Omental fat pad (tissue), 4 donors: ENCODE measurements at places on chromosomes 2 and 18. TPM values are rescaled to one million over a fixed set of nuclear protein-coding genes. Genes with fewer than 3 reads are reported as not detected.
A peak's percentile ranks its signal among the peaks of the same experiment; 100 is the strongest.

DNA sequence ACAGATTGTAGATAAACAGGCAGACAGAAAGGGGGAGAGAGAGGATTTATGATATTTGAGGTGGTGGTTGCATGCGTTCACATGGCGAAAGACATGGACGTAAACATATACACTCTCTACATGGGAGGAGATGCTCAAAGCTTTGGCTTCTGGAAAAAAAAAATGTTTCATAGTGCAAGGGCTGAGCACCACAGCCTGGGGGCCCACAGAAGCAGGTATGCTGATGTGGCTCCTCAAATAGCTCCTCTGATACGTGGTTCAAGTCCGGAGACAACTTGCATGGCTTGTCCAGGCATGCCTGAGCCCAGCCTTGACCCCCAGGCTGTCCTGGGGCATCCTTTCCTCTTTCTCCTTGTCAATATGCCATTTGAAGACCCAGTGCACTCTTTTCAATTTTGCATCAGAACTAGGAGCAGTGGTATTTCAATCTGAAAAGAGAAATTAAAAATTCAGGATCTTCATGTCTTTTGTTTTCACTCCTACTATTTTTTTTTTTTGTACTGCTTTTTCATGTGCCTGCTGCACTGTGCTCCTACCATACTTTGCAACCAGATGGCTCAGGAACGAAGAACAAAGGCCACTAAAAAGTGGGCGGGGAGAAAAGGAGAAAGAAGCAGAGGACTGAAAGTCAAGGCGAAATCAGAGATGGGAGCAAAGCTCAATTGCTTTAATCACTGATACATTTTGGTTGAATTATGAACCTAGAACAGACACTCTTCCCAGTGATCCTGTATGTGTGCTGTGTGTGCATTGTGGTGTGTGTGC is 495.7 kb upstream of the TCF4 start:
- no peak for DNase-seq

DNA sequence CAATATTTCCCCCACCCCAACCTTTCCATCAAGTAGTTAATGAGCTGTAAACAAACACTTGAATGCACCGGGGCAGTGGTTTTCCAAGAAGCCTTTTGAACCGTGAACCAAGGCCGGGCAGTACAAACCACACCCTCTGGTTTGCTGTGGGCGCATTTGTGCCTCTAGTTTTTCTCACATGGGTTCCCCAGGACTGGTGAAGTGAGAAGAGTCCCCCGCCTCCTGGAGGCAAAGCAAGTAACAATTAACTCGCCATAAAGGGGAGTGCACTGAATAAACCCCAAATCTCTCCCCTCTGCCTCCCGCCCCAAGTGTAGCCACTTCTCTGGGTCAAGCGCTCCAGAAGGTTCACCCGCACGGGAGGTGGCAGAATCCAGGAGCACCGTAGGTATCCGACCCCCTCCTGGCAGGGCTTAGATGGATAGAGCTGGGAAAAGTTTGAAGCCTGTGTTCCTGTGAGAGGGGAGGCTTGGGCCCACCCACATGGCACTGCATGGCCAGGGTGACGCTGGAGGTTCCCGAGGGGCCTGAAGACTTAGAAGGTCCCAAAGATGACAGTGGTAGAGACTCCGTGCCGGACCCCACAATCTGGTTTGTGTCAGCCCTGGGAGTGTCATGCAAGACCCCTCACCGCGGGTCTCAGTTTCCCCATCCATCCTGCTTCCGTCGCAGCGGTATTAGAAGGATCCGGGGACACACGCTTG is 182.2 kb downstream of the SMAD2 start:
- DNase-seq = no peak

CNGA3 gene
- total RNA-seq = not detected

DNA sequence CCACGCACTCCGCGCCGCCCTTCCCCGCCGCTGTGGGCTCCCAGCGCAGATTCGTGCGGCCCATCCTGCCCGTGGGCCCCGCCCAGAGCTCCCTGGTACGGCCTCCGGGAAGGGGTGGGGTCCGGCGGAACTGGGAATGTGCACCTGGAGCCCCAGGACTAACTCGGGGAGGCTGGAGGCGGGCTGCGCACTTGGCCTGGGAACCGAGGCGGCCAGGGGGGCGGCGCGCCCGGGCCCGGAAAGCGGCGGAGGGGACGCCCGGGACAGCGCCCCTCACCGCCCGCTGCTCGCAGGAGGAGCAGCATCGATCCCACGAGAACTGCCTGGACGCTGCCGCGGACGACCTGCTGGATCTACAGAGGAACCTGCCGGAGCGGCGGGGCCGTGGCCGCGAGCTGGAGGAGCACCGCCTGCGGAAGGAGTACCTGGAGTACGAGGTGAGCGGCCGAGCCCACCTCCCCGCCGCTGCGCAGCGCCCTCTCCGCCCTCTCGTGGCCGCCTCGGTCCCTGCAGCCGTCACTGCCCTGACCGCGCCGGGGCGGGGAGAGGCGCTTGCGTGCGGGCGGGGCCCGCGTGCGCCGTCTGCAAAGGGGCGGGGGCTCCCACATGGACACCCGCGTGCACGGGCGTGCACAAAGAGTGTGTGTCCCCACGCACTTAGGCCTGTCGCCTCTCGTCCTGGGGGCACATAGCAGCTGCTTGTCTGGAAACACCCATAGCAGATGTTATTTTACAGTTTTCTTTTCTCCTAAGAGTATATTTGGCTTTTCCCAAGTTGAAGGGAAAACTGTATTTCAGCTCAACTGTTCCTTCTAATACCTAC is 25.2 kb downstream of the PSD4 start:
- DNase-seq = peak; percentile 72

GRCh38 chr2:8677646-8678592 is 3.9 kb upstream of the ID2 start:
- no peak for DNase-seq

GRCh38 chr2:29272311-29272710 is 157.1 kb downstream of the CLIP4 start:
- no peak for DNase-seq

- no peak for DNase-seq
Measured at GRCh38 chr2:42562474-42563144, 5.8 kb upstream of the MTA3 start.

- no peak for DNase-seq
Measured at GRCh38 chr2:189221811-189222467, 42.4 kb upstream of the COL5A2 start.

- DNase-seq = no peak
Measured at GRCh38 chr2:45285771-45286390, 276.6 kb upstream of the SIX2 start.

PROKR1 gene
- total RNA-seq = 1.7 TPM

SOWAHC gene
- 16.3 TPM for total RNA-seq

- no peak for DNase-seq
Measured at GRCh38 chr2:174664084-174664759, 66.6 kb upstream of the WIPF1 start.

DNA sequence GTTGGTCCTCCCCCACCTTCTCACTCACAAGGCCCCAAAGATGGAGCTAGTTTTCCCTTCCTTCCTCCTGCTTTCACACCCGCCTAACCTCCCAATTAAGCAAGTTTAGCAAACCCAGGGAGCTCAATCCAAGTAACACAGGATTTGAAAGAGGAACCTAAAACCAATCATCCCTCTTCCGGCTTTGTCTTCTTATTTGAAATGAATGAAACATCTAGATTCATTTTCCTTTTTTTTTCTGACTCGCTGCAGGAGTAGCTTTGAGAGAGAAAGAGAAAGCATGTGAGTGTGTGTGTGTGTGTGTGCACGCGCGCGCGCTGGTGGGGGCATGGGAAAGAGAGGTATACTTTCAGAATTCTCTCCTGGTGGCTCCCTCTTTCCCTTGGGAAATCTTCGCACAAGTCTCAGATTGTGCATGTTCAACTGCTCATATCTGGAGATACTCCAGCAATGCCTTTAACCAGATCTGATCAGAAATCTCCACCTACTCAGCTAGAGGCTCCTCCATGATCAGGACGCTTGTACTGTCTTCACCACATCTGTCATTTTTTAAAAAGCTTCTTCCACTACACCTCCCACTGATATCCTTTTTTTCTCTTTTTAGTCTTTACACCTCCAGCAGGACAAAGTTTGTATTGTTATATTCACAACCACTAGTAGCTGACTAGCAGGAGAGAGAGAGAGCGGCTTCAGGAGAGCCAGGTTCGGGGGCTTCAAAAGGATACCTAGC is 1.7 kb downstream of the SLC8A1 start:
- no peak for DNase-seq

DNA sequence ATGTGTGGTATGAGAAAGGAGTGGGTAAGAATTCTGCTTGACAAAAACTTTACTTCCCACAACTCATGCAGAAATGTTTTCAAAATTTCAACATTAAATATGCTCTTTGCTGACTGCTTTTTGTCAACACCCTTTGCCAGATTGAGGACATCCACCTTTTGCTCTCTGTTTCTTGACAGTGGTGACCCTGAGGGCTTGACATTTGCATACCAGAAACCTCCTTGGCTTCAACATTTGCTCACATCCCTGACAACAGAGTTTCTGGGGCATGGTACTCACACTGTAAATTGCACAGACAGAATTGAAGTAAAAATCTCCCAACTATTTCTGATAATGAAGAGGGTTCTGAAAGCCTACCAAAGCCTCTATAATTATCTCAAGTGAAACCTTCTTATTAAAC is 95.7 kb downstream of the RND3 start:
- DNase-seq = no peak

- no peak for DNase-seq
Measured at GRCh38 chr2:33068261-33068660, 121.5 kb downstream of the LTBP1 start.

DNA sequence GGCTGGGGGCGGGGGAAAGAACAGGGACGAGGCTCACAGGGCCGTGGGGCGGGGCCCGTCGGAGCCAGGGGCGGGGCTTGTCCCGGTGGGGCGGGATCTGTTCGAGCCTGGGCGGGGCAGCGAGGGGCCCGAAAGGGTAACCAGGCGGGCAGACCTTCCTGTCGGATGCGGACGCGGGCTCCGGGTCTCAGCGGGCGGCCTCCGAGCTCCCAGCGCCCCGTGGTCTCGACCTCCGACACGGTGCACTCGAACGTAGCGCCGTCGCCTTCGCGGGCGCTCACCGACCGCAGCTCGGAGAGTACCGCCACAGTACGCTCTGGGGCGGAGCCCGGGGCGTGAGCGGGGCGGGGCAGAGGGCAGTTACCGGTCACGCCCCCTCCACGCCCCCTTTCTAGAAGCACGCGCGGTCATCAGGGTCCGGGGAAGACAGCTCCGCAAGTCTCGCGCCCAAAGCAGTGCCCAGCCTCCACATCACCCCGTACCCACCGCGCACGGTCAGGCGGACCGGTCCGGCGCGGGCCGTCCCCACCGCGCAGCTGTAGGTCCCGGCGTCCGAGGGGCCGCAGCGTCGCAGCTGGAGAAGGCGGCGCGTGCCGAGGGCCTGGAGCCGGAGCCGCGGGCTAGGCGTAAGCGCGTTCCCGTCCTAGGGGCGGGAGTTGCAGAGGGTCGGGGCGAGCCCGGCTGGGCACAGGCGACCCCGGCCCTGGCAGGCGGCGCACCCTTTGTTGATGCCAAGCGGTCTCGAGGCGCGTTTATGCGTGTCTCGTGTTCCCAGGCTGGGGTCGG is 8.7 kb downstream of the TMEM198 start:
- peak; percentile 77 for DNase-seq

SPATA3 gene
- total RNA-seq = not detected

- DNase-seq = no peak
Measured at GRCh38 chr2:131112529-131112928, 7.4 kb downstream of the PLEKHB2 start.
